ENCODE measurements at places on chromosomes 13 and 19. TPM values are rescaled to one million over a fixed set of nuclear protein-coding genes. Genes with fewer than 3 reads are reported as not detected.

Gene DIAPH3
- total RNA-seq: 8.7 TPM

Gene LACC1
- 14.1 TPM for total RNA-seq

Gene UGGT2
- total RNA-seq: 22.1 TPM

Gene ATXN8OS
- total RNA-seq: not detected

Gene FGF21
- not detected for total RNA-seq

Gene RHPN2
- total RNA-seq: 13.4 TPM

Gene THSD1
- total RNA-seq: 80.3 TPM

Gene C19orf67
- not detected for total RNA-seq

Gene TYROBP
- total RNA-seq: not detected

Gene SLC27A5
- total RNA-seq: 4.1 TPM

Gene TSHZ3
- 3.2 TPM for total RNA-seq

Gene MTUS2
- not detected for total RNA-seq

Gene APOC1
- total RNA-seq: 1.7 TPM

Gene CGB5
- not detected for total RNA-seq

Data from dermis blood vessel endothelial cell (primary cell).